Activated CD4-positive, alpha-beta T cell treated with anti-CD3 and anti-CD28 coated beads, Interleukin-2, amount 50 U/mL, for 4 hours (primary cell): ENCODE measurements at places on chromosomes 11 and 22.

DNA sequence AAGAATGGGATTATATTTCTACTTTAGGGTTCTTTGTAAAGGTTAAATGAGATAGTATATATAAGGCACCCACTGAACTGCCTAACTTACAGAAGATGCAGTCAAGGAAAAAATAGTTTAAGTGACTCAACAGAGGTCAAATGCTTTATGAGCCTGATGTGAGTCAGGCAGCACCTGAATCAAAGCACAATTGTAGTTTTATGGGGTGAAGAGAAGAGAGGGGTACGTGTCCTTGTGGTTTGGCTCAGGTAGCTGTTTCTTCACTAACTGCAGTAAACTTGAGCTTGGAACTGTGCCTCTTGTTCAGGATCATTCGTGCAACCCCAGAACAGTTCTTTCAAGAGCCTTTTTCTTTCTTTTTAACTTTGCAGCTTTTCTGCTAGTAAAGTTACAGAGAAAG is 125.2 kb upstream of the SPON1 start:
- no peak for DNase-seq

- DNase-seq = no peak
Measured at GRCh38 chr11:73401217-73401923, 25.2 kb downstream of the RELT start.

DNA sequence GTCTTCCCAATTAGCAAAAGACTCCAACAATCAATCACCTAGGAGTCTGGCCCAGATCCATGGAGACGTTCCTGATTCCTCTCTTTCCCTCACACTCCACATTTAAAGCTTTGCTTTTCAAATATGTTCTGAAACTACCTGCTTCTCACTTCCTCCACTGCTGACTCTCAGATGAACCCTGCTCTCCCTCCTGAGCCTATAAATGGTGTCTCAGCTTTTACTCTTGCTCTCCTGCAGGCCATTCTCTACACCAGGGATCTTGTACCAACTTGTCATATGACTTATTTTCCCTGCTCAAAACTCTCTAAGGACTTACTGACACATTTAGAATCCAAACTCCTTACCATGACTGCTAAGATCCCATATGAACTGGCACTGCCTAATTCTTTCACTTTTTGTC is 138.4 kb upstream of the DDI1 start:
- DNase-seq = no peak

- DNase-seq = no peak
Measured at GRCh38 chr11:69263736-69264052, 30.3 kb upstream of the MYEOV start.

DNA sequence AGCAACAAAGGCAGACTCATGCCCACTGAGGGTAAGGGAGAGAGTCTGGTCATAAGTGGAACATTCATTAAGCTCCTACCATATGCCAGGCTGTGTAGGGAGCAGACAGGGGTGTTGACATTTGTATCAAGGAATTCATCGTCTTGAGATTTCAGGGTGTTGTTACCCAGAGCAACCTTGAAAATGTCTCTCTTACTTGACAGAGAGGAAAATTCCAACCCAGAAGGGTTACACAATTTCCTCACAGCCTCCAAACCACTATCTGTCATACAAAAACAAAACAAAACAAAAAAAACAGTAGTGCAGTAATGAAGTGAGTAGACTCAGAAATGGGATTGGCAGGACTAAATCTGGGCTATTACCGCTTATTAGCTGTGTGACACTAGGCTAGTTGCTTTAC is 113.2 kb downstream of the MIAT start:
- DNase-seq = no peak

DNA sequence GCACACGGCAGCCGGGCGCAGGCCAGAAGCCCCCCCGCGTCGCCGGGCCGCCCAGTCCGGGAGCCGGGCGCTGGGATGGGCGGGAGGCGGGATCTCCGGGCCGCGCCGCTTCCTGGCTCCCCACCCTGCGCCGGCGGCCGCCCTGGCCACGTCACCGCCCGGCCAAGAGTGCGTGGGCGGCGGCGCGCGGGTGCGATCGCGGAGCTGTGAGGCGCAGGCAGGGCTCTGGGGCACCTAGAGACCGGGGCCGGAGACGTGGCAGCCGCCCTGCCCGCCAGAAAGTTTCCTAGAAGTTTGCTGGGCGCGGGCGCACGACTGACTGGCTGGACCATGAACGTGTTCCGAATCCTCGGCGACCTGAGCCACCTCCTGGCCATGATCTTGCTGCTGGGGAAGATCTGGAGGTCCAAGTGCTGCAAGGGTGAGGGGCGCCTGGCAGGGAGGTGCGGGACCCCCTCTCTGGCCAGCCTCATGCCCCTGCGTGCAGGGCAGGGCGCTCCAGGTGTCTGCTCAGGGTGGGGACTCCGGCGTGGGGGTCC is at the start of gene KDELR3:
KDELR3 (plus strand) TSS at position 193 of the 539 bp plus-strand sequence; CDS start at position 331, 138 bp downstream.
- peak; percentile 21 for DNase-seq

- no peak for DNase-seq
Measured at GRCh38 chr22:37487571-37487970, 1.4 kb upstream of the MFNG start.

- DNase-seq = no peak
Measured at GRCh38 chr11:132804258-132804657, 728.0 kb downstream of the OPCML start.

DNA sequence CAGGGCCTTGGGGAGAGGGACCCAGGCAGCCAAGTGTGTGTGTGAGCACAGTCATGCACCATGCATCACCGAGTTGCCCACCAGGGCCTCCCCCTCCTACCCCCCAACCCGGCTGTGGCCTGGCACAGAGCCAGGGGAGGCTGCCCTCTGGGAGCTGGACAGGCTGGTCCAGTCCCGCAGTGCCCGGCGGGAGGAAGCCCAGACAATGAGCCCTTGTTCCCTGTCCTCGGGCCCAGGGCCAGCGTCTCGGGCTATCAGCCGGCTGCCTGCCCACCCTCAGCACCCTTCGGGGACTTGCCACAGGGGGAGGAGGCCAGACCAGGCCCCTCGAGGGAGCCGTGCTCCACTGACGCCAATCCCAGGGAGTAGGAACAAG is 4.5 kb downstream of the LRRC75B start:
- no peak for DNase-seq

- DNase-seq = no peak
Measured at GRCh38 chr22:31503211-31503964, 7.1 kb downstream of the SFI1 start.

GRCh38 chr11:2529173-2529572 is 84.4 kb downstream of the KCNQ1 start:
- no peak for DNase-seq

GRCh38 chr11:80856066-80856465 is 1415.2 kb upstream of the TENM4 start:
- DNase-seq = no peak

GRCh38 chr11:117528097-117528721 is 200.6 kb downstream of the CEP164 start:
- no peak for DNase-seq

DNA sequence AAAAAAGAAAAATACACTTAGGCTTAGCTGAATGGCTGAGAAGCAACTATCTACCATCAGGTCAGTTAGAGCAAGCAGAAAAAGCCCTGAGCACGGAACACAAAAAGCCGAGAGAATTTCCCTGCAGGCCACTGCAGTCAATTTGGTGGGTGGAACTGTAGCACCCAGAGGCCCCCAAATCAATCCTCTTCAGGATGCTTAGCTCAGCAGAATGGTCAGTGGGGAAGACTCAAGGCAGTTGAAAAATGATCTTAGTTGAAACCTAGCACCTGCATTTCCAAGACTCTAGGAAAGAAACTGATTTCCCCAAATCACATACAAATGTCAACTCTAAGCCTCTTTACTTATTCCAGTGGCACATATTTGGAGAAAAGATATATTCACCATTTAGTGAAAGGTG is 327.4 kb upstream of the SYN3 start:
- DNase-seq = no peak

- no peak for DNase-seq
Measured at GRCh38 chr11:130159657-130160497, at the start of gene ST14. Gene ST14, plus strand, starts transcription at chr11:130159782. Its CDS starts 198 bp downstream, at chr11:130159980.

DNA sequence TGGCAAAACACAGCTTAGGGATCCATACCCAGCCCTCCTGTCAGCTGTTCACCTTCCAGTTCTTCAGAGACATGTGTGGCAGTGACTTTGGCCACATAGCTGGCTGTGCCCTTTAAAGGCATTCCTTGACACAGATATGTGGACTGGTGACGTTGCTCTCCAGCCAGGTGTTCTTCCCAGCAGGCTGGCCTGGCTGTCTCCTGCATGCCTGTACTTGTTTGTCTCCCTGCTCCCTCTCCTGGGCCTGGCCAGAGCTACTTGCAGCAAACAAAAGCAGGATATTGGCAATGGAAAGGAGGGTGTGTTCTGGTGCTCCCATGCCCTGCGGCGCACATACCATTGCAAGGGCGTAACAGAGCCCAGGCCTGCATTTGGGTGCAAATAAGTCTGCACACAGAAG is 38.3 kb downstream of the PIK3IP1 start:
- DNase-seq = no peak

GRCh38 chr11:5722622-5723021 is 13.6 kb upstream of the OR56B1 start:
- DNase-seq = no peak

DNA sequence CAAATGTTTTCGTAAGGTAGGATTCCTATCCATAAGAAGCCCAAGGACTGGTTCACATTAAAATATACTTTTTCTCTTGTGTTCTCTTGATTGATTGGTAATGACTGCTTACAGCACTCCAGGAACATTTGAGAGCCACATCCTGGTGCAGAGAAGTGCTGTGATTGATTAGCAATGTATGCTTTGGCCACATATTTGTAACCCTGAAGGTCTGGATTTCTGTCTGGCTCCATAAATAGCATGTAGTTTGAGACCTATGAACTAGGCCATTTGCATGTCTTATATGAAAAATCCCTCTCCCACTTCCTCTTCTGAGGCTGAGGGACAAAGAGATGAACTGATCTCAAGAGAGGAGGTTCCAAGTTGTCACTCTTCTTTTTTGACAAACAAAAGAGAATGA is 49.3 kb upstream of the CD44 start:
- no peak for DNase-seq

- DNase-seq = no peak
Measured at GRCh38 chr11:23555085-23555484, 694.8 kb upstream of the CCDC179 start.

- DNase-seq = no peak
Measured at GRCh38 chr11:107691000-107691750, 20.7 kb downstream of the SLN start.

- no peak for DNase-seq
Measured at GRCh38 chr22:44711241-44711560, 9.2 kb downstream of the PRR5 start.

DNA sequence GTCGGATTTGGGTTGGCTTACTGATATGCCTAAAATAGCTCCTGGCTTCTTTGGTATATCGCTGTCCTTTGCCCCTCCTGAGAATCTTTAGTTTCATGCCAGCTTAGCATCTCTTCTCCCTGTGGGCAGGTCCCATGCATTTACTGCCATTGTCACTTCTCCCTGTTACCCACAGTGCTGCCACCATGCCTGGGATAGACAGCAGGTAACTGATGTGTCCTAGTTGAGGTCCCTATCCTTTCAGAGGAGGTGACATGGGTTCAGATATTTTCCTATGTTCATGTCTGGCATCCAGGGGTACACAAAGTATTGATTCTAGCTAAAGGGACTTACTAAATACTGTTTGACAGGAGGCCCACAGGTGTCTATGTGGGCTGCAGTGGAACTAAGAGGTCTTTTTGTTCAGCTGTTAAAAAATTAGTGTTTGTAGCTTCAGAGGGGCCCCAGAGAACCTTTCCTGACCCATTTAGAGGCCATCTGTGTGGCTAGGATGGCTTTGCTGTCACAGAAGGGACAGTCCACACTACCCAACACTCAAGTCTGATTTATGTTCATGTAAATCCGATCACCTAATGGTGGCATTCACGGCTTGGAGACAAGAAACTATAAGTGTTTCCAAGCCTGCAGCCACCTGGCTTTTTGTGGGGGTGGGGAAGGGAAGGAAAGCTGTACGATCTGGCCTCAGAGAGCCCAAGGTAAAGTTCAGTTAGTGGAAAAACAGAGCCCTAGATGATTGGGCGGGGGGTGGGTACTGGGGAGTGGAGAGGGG is 8.5 kb downstream of the TIMP3 start:
- DNase-seq = no peak

DNA sequence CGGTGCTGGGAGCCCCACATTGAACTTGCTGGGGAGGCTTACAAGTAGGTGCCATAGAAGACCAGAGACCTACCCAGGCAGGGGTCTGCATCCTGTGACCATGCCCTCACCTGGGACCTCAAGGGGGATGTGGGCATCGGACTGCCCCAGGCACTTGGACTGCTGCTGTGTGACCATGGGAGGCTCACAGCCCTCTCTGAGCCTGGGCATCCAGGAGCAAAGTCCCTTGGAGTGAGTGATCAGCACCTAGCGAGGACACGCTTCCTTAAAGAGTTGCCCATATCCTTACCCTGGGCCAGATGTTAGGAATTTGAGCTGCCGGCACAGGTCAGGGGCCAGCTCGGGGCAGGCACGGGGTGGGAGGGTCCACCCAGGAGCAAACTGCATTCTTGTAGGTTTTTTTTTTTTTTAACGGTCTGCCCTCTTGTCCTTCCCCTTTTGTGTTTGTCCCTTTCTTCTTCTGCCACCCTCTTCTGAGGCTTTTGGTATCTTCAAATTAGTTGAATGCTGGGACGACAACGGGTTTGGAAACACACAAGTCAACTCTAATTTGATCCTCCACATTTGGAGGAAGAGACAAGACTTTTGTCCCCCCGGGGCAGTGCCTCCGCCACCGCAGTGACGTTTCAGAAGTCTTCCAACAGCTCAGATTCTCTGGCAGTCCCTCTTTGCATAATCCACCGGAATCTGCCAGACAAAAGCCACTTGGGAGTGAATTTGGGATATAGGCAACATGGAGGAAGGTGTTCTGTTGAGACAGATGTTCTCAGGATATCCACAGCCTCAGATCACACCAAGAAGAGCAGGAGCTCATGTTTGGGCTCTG is 46.1 kb upstream of the LINC01488 start:
- DNase-seq = no peak

DNA sequence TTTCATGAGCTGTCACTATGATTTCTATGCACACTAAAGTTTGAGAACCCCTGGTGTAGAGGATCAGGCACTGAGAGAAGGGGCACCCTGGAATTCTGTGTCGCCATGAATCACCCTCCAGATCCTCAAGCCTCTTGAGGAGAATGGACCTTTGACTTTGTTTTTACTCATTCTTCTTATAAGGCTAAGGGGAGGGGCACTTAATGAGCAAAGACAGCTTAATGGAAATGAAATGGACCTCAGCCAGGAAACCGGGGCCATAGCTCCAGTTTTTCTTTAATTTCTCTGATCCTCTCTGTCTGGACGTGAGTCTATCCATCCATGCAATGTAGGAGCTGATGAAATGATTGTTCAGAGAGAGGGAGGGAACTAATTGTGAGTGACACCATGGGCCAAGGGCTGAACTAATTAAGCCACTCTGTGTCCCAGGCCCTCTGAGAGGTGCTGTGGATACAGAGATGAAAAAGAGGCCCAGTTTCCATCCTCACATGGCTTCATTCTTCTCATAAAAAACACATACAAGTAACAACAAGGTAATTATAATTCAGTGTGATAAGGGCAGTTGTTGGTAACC is 32.8 kb downstream of the OR2AT4 start:
- no peak for DNase-seq

- no peak for DNase-seq
Measured at GRCh38 chr11:16404781-16405285, 48.5 kb upstream of the SOX6 start.
